RKO (cell line): ENCODE measurements at places on chromosomes 13 and 19.

DNA sequence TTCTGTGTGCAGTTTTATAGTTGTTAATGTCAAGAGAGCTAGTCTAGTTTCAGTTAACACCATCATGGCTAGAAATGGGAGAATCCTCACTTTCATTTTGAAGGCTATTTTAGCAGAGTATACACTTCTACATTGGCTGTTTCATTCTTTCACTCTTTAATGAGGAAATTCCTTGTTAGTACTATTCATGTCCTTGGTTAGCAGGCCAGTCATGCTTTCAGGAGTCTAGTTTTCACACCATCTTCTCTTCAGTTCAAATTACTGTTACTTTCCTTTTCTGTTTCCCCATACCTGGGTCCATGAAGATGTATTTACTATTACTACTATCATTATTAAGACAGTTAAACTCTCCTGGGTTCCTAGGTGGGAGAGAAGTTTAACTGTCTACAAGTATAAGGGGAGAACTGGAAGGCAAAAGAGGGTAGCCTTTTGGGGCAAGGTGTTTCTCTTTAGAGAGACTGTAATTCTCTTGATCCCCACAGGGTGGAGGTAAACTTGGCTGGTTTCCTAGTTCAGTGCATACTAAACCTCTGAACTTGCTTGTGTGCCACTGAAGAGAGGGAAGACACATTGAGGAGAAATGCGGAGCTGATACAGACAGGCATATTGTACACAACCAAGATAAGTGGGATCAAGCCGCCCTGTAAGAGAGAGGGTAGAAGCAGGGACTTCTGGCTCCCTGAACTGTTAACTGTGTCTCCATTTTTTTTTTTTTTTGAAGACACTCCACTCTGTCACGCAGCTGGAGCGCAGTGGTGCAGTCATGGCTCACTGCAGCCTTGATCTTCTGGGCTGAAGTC lies 41.3 kb upstream of the IGFL4 start:
- peak; percentile 79 for DNase-seq

DNA sequence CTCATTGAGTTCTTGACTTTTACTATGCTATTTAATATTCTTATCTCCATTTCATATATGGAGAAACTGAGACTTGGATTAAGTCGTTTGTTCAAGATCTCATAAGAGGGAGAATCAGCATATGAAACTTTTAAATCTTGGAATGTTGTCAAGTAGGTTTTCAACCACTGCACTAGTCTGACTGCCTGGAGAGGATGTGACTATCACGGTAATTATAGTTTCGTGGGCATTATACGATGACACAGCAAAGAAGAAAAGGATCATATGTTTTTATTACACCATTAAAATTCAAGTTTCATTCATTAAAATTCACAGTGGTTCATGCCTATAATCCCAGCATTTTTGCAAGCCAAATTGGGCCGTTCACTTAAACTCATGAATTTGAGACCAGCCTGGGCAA lies 555.2 kb downstream of the SLITRK1 start:
- no peak for DNase-seq

GRCh38 chr13:110455444-110455843 lies 106.1 kb downstream of the RAB20 start:
- DNase-seq, result no peak

- DNase-seq, result no peak
These were observed 4.6 kb upstream of the CPB2 start for GRCh38 chr13:46109451-46109850.

DNA sequence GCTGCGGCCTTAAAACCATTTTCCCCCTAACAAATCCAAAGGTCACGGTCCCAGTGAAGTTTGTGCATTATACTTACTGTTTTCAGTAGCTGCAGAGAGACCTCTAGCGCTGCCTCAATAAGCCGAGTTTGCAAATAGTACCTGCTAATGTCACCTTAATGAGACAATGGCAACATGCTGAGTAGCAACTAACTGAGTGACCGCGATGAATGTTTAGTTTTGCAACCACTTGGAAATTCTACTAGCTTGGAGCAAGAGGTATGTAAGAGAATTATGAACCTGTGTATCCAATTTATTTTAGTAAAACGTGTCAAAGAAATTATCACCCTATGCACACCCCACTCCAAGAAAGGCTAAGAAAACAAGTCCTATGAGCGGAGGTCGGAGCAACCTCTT lies 1.2 kb downstream of the KPNA3 start:
- DNase-seq, result peak; percentile 56

- no peak for DNase-seq
These were observed 4.7 kb upstream of the CBLC start for GRCh38 chr19:44772959-44773358.

DNA sequence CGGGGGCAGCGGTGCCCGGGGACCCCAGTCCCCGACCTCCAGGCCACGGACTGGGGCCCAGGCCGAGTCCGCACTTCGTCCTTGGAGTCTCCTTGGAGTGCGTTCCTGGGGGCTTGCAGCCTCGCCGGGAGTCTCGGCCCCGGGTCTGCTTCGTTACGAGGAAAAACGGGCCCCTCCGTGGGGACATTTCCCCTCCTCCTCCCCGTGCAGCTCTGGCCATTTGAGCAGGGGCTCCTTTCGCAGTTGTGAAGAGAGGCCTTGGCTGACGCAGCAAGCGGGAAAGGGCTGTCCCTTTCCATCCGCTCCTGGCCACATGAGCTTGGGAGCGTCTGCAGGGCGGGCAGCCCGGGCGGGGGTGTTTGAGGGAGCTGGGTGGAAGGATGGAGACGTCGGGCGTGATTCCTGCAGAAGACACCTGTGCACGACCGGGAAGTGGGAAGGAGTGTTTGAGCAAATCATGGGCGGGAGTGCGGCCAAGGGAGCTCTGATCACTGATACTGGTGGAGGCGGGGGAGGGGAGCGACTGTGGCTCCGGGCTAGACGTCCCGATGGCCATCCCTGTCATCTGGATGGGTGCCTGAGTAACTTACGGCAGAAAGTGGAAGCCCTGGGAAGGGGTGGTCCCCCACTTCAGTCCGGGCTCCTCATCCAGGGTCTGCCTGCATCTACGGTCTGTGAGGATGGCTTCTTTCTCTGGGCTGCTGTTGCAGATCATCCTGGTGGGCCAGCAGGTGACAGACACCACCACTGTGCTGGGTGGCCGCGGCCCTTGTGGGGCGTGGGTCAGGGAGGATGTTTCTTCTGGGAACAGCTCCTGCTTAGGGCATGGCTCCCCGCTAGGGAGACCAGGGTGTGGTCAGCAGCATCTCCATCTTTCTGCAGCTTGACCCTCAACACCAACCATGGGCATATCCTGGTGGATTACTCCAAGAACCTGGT lies 736 bp downstream of the GPI start:
- DNase-seq, result peak; percentile 48

DNA sequence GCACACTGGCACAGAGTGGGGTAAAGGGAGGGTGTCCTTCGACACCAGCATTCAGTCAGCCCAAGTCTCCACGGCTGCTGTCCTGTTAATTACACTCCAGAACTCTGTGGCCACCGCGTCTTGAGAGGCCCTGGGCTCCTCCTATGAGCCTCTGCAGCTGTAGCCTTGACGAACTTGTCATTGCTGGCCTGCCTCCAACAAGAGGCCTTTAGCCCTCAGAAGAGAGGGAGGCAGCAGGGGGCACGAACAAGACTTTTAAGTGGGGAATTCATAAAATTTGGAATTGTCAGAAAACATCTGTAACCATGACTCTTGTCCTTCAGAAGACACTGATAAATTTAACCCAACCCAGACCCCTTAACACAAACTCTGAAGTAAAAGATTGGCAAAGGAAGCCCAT lies 241.9 kb downstream of the UQCRFS1 start:
- no peak for DNase-seq

DNA sequence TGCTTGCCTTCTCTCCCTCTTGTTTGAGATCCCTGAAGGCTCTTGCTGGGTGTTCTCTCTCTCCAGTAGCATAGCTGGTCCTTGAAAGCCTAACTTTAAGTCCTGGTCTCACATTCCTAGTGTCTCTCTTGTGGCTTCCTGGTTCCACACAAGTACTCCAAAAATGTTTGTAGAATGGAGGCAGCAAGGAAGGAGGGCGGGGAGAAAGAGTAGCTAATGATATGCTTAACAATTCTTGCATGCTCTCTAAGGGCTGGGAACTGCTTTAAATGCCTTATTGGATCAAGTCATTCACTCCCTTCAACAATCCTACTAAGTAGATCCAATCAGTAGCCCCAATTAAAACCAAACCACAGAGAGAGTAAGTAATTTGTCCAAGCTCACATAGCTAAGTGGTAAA lies 357.3 kb downstream of the KLF5 start:
- DNase-seq, result no peak

GRCh38 chr19:4052114-4052992 lies 14.3 kb downstream of the ZBTB7A start:
- DNase-seq, result no peak

DNA sequence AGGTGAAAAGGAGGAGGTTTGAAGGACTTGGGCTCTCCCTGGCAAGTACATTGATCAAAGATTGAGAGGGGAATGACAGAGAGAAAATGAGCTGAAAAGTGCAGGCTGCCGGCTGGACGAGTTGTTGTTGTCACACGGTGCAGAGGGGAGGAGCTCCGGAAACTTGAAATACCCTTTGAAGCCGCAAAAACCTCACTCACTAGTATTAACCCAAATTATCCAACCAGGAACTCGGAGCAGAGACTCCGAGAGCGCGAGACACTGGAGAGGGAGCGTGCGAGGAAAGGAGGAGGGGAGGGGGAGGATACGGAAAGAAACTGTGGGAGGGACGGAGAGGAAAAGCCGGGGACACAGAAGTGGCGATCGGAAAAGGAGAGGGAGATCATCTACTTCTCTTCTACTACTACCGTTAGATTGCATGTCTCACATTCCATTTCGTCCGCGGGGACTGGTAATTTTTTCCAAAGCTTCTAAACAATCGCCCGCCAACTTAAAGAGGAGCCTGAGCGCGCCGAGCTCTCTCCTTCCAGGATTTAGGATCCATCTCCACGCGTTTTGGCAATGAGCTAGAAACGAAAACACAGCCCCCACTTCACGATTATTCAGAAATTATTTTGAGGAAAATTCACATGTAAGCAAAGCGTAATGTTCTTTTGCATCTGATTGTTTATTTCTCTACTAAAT lies at the start of gene DACH1:
Gene DACH1, minus strand, starts transcription at position 74 of the 684 bp plus-strand sequence.
- peak; percentile 85 for DNase-seq

DNA sequence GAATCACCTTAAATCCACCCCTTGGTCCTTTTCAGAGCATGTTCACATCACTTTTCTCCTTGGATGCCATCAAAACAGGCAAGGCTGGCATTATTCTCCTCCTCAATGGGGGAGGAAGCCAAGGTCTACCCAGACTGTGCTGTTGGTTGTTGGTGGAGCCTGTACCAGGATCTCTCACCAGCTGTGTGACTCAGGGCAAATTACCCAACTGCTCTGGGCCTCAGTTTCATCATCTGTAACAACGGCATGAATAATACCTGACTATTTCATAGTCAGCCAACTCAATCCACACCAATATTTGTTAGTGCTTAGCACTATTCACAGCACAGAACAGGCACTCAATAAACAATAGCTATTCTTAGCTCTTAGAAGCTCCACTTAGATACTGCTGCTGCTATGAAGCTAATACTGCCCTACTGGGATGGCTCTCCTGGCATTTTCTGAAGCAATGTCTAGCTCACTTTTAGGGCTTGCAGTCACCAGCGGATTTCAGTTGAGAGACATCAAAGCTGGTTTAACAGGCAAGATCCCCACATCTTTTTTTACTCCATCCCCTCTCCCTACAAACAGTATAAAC lies 116.9 kb downstream of the CCNA1 start:
- DNase-seq, result no peak
